NCI-H526 treated with DMSO at 0.1 percent for 48 hours (cell line): ENCODE measurements at places on chromosomes 5 and 9.

- no peak for DNase-seq
Measured at GRCh38 chr5:137826067-137826466, 41.6 kb upstream of the MYOT start.

DNA sequence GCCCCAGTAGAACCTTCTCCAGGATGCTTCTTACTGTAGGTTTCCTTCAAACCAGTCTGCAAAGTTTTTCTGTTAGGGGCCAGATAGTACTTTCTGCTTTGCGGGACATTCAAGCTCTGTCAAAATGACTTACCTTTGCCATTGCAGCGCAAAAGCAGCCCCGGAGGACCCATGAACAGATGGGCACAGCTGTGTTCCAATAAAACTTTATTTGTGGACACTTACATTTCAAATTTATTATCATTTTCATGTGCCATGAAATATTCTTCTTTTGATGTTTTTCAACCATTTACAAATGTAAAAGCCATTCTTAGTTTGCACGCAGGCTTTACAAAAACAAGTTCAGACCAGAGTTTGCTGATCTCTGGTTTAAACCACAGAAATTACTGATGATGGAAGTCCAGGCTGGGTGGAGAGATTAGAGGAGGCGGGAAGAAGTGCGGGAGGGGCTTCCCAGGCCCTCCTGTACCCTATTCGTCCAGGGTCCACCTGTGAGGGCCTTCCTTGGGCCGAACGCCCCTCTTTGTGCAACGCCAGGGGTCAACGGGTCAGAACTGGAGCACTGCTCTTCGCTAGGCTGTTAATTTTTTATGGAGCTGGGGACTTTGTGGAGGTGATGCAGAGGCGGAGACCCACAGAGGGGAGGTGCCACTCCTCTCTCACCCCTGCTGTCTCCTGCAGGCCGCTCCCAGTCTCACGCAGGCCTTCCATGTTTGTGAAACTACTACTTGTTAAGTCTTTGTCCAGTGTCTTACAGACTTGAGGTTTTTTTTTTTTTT lies 7.6 kb upstream of the ASS1 start:
- DNase-seq = no peak

GRCh38 chr5:43040287-43041098 lies at the start of gene ANXA2R:
TSS of gene ANXA2R (minus strand) at chr5:43040319. CDS start at chr5:43040046, 273 bp downstream.
- peak; percentile 98 for DNase-seq

GRCh38 chr5:102421647-102422046 lies 77.2 kb downstream of the SLCO6A1 start:
- DNase-seq = no peak

DNA sequence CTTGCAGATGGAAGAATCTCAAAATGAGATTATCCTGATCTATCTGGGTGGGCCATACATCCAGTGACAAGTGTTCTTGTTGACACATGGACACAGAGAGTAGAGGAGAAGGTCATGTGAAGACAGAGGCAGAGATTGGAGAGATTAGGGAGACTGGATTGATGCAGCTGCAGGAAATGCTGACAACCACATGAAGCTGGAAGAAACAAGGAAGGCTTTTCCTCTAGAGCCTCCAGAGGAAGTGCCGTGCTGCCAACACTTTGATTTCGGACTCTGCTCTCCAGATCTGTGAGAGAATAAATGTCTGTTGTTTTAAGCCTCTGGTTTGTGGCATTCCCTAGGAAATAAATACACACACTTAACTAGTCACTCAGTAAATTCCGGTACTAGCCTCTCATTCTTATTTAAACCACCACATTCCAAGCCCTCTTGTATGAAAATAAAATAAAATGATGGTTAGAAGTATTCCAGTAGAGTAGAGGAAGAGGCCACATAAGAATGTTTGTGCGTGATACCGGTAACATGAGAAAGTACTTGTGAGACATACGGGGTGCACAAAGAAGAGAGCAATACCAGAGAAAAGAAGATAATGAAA lies 110.9 kb upstream of the DMAC1 start:
- no peak for DNase-seq

GRCh38 chr5:71743155-71743554 lies 24.1 kb downstream of the CARTPT start:
- no peak for DNase-seq

- no peak for DNase-seq
Measured at GRCh38 chr5:83563631-83564030, 92.1 kb downstream of the VCAN start.
